ENCODE measurements at places on chromosomes 12 and 14. TPM values are rescaled to one million over a fixed set of nuclear protein-coding genes. Genes with fewer than 3 reads are reported as not detected.

RTL1 gene
- total RNA-seq = not detected

OAS2 gene
- total RNA-seq = 2.7 TPM

DBX2 gene
- 0.11 TPM for total RNA-seq

PPFIA2 gene
- total RNA-seq = not detected

IKZF4 gene
- 4.0 TPM for total RNA-seq

NPFF gene
- not detected for total RNA-seq

PTHLH gene
- not detected for total RNA-seq

KRT77 gene
- not detected for total RNA-seq

FGD6 gene
- total RNA-seq = 8.4 TPM

CDKN1B gene
- 64.2 TPM for total RNA-seq

SLC25A21 gene
- total RNA-seq = not detected

SMAGP gene
- total RNA-seq = 3.1 TPM

KRT79 gene
- not detected for total RNA-seq

NRIP2 gene
- 5.2 TPM for total RNA-seq

ACOT4 gene
- 0.78 TPM for total RNA-seq

ERBB3 gene
- total RNA-seq = 1.0 TPM

CD163 gene
- 20.7 TPM for total RNA-seq

RNASE2 gene
- not detected for total RNA-seq

MIP gene
- total RNA-seq = not detected

TUBA1C gene
- 53.9 TPM for total RNA-seq

HAL gene
- total RNA-seq = 1.3 TPM

OTOGL gene
- total RNA-seq = 0.04 TPM

ESPL1 gene
- 0.24 TPM for total RNA-seq

FGD4 gene
- total RNA-seq = 28.1 TPM

KRT83 gene
- not detected for total RNA-seq

DIO2 gene
- 32.2 TPM for total RNA-seq

KCNMB4 gene
- total RNA-seq = 1.2 TPM

RIPK3 gene
- total RNA-seq = 1.3 TPM

CMA1 gene
- total RNA-seq = not detected

AICDA gene
- not detected for total RNA-seq

FAM186B gene
- 0.59 TPM for total RNA-seq

NANOG gene
- not detected for total RNA-seq

CCDC198 gene
- not detected for total RNA-seq

DTX3 gene
- 6.6 TPM for total RNA-seq

Data from gastrocnemius medialis (tissue), 4 donors.